ENCODE measurements at places on chromosomes 11 and 22.

DNA sequence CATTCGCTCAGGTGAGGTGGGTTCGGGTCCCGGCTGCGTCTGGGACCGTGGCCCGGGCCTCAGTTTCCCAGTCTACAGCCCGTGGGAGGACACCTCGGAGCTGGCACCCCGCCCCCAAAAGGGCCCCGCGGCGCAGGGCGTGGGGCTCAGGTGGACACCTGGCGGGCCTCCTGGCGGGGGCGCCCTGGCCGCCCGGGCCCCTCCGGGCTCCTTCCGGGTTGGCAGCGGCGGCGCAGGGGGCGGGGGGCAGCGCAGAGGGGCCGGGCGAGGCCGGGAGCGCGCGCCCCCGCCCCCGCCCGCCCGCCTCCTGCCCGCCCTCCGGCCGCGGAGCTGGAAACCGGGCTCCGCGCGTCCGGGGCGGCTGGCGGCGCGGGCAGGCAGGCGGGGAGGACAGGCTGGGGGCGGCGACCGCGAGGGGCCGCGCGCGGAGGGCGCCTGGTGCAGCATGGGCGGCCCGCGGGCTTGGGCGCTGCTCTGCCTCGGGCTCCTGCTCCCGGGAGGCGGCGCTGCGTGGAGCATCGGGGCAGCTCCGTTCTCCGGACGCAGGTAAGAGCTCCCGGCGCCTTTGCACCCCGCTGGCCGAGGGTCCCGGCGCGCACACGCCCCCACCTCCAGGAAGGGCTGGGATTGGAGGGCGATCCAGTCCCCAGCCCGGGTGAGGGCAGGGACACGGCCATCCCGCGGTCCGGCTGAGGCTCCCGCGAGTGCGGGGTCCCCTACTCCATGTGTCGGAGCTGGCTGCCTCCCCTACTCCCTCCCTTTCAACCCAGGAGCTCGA is at the start of gene EMID1:
Gene EMID1 (plus strand): TSS at position 303 of the 778 bp plus-strand sequence. CDS start 143 bp downstream, at position 446.
- peak; percentile 83 for DNase-seq

DNA sequence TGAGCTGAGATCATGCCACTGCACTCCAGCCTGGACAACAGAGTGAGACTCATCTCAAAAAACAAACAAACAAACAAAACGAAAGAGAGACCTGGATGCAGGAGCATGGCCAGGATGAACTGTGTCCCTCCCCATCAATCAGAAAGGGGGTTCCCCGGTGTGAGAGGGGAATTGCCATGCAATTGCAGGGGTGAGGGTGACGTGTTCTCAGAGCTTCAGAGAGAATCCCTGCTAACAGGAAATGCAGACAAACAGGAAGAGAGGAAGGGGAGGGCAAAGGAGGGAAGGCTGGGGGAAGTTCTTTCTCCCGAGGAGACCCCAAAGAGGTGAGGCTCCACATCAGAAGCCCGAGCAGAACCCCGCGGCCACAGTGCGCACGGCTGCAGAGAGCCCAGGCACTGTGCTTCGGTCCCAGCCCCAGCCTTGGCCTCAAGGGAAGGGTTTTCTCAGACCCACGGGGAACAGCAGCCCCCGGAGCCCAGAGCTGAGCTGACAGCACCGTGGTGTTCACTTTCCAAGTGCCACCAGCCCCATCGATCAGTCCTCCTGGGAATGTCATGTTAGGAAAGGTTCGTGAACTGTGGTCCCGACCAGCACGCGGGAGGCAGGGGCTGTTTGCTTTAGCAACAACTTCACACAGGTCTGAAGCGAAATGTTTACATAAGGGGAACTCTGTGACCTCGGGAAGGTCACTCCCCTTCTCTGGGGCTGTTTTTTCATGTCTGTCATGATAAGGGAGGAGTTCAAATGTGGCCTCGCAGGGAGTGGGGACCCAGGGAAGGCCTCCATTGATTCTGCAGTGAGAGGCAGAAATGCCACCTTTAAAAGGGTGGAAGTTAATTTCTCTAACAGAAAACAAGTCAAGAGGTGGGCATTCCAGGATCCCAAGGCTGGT is 108.0 kb upstream of the ANO1 start:
- DNase-seq = peak; percentile 89

DNA sequence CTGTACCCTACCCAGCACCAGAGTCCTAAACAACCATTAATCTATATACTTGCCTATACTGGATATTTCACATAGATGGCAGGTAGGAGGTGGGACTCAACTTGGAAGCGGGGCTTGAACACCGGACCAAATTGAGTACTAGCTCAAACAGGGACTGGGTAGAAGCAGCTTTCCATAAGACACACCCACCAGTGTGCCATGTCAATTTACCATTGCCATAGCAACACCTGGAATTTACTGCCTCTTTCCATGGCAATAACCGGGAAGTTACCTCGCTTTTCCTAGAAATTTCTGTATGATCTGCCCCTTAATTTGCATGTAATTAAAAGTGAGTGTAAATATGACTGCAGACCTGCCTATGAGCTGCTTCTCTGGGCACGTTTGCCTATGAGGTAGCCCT is 38.6 kb upstream of the CUL5 start:
- DNase-seq = no peak

DNA sequence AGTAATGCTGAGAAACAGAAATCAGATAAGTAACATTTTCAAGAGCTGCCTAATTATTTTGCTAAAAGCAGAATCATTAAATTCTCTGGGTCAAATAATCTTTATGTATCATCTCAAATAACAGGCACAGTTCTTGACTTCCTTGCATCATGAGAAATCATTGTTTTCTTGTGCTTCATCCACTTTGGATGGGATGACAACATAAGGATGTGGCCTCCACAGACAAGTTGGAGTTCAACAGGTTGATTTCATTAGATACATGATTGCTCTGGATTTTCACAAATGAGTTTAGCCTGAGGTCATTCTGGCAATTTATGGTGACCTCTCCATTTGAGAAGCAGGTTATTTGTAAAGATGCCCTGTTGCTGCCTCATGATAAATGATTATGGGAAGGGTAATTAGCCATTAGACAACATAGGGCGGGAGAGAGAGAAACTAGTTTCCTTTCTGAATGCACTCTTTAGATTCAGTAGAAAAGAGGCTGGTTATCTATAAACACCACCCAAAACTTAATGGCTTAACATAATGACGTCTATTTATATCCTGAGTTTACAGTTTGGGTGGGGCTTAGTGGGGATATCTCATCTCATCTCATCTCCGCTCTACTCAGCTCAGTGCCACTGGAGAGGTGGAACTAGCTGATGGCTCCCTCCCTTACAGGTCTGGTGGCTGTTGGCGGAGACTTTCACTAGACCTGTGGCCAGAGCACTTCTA is 35.0 kb upstream of the ADORA2A start:
- DNase-seq = no peak

DNA sequence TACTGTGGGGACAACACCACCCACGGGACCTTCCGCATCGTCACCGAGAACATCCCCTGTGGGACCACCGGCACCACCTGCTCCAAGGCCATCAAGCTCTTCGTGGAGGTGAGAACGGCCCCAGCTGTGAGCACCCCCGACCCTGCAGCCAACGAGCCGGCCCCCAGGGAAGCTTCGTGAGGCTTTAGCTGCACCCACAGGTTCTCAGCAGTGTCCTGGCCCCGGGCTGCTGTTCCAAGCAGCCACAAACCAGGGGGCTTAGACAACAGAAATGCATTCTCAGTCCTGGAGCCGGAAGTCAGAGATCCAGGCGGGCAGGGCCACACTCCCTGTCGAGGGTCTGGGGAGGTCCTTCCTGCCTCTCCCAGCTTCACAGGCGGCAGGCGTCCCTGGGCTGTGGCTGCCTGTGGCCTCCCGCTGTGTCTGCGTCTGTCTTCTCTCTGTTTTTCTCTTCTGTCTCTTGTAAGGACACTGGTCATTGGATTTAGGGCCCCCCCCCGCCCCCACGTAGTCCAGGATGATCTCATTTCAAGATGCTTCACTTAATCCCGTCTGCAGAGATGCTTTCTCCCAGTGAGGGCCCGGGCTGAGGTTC is 12.5 kb downstream of the MUC5B start:
- DNase-seq = no peak

GRCh38 chr22:27540656-27541396 is 260.7 kb downstream of the MN1 start:
- DNase-seq = no peak

- no peak for DNase-seq
These were observed 3.3 kb downstream of the GRIA4 start for GRCh38 chr11:105613183-105613582.

DNA sequence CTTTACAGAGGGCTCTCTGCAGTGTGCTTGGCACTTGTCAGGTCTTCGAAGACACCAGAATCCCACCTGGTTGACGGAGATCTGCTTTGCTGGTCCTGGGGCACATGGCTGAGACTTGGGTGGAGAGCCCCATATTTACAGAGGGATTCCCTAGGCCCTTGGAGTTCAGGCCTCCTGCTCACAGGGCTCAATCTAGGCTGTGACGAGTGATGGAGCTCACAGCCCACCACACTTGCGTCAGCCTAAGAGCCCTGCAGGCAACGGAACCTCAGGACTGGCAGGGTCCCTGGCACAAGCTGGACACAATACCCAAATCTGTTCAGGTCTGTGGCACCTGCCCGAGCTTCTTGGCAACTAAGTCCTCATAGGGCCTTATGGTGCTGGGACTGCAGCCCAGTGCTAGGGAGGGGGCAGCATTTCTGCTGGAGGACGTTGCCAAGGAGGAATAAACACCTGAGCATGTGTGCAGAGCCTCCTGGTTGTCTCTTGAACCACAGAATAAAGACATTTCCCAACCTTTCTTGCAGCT is 59.1 kb downstream of the KCNC1 start:
- no peak for DNase-seq

GRCh38 chr11:27055065-27055682 is 14.6 kb downstream of the BBOX1 start:
- DNase-seq = peak; percentile 68

DNA sequence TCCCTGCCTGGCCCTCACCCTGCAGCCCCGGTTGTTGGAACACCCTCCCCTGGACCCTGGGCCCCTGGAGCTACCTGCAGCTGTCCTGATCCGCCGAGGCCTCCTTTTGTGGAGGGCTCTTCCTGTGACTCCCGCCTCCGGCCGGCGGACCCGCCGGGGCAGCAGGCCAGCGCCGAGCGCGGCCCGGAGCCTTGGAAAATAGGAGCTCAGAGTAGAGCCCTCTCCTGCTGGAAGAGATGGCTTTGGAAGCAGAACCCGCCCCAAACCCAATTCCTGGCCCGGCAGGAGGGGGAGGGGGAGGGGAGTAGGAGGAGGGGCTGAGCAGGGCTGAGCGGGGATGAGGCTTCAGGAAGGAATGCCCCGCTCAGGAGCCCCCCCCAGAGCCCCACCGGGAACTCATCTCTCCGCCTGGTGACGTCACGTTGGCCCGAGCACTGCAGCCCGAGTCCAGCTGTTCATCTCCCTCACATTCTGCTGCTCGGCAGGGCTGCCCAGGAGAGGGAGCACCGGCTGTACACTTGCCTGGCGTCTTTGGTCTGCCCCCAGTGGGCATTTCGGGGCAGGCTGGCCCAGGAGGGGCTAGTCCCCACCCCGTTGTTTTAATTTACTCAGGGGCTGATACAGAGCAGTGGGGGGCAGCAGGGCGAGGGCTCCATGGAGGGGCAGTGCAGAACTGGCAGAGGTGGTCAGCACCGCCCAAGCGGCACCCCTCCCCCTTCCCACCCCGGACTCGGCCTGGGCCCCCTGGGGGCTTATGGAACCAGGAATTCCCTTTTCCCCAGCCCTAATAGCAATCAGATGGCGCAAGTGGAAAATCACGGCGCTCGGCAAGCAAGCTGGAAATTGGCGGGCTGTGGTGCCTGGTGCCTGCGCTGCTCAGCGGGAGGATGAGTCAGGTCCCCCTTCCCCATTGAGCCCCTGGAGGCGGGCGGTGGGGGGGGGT is at the start of gene MRGPRF:
Gene MRGPRF (minus strand): TSS at position 238 of the 943 bp plus-strand sequence. CDS start 3,345 bp downstream, outside the sequence.
- DNase-seq = no peak

DNA sequence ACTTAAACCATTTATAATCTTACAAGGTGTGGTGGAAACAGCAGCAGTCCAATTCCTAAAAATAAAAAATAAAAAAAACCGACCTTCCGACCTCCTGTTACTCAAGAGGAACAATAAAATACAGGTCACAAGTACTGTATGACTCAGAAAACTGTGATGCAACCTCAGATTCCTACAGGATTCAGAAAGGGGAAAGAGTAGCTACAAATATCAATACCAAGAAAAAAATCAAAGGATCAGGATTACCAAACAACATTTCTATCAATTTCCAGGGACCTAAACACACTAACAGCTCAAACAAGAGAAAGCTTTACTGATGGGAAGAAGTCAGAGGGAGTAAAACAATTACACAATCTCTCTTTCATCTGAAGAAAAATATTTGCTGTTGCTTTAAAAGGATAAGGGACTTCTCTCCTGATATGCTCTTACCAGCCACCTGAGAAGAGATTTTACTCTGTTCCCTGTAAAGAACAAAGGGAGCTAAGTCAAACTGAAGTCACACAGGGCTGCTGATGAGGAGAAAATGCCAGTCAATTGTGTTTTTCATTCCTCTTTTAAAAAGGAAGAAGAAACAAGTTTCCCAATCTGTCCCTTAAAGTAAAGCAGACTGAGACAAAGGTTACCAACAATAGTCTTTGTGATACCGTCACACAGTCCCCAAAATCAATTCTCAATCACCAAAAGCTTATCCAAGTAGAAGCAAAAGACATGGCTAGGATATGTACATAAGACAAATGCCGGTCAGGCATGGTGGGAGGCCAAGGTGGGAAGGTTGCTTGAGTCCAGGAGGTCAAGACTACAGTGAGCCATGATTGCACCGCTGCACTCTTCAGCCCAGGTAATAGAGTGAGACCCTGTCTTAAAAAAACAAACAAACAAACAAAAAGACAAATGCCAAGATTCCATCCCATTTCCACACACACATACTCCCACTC is 39.3 kb downstream of the AMBRA1 start:
- peak; percentile 86 for DNase-seq

- DNase-seq = no peak
These were observed 61.6 kb downstream of the SIK2 start for GRCh38 chr11:111663820-111664219.

- no peak for DNase-seq
These were observed 10.9 kb upstream of the NAALADL1 start for GRCh38 chr11:65069217-65069616.

GRCh38 chr11:43922744-43923405 is 19.6 kb upstream of the C11orf96 start:
- no peak for DNase-seq

- no peak for DNase-seq
These were observed 939 bp upstream of the SH3BP1 start for GRCh38 chr22:37638391-37639069.
